ENCODE measurements at places on chromosomes 11 and 22. TPM values are rescaled to one million over a fixed set of nuclear protein-coding genes. Genes with fewer than 3 reads are reported as not detected.

The CARD10 gene
- not detected for total RNA-seq

DNA sequence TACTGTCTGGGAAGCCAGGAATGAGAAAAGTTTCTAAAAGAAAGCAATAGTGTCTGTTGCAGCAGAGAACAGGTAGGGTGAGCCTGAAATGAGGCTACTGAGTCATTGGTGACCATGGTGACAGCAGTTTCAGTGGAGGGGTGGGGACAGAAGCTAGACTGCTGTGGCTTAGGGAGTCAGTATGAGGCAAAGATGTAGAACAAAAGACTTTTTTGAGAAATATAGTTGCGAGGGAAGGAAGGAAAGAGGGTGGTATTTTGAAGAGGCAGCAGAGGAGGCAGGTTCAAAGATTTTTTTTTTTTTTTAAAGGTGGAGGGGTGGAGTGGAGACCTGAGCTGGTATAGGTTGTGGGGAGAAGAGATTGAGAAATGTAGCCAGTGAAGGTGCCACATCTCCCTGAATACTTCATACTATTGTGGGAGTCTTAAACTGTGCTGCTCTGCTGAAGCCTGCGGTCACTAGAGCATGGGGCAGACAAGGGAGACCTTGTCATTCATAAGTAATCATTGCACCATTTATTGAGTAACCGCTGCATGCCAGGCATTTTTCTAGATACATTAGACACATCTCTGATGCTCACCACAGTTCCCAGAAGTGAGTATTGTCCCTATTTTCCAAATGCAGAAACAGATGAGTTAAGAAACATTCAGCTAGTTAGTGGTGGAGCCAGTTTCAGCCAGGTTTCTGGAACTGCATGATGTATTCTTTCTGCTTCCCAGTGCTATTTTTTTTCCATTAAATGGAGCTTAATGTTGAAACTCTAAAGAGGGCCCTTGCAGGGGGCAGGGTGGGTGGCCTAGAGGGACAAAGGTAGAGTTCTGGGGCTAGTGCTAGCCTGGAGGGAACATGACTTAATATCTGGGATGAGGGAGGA is 49.9 kb downstream of the STIM1 start:
- DNase-seq, result peak; percentile 83

The PHOX2A gene
- not detected for total RNA-seq

- no peak for DNase-seq
Measured at GRCh38 chr11:116727990-116728389, 44.8 kb downstream of the BUD13 start.

DNA sequence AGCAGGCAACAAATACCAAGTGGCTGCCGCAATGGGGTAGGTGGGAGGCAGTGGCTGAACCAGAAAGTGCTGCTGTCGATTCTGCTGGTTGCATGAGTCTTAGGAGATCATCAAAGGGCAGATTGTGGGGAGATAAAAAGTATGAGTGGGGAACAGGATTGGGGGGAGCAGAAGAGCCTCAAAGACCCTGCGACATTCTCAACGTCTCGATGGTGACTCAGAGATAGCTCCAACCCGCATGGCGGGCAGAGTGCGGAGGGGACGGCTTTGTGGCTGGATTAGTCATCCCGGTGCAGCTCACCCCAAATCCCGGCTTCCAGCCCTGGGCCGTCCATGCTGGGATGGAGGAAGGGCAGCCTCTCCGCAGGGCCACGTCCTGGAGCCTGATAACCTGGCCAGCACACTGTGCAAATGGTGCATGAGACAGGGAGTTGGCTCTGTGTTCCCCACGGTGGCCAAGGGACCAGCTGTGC is 11.6 kb upstream of the RTN4R start:
- no peak for DNase-seq

DNA sequence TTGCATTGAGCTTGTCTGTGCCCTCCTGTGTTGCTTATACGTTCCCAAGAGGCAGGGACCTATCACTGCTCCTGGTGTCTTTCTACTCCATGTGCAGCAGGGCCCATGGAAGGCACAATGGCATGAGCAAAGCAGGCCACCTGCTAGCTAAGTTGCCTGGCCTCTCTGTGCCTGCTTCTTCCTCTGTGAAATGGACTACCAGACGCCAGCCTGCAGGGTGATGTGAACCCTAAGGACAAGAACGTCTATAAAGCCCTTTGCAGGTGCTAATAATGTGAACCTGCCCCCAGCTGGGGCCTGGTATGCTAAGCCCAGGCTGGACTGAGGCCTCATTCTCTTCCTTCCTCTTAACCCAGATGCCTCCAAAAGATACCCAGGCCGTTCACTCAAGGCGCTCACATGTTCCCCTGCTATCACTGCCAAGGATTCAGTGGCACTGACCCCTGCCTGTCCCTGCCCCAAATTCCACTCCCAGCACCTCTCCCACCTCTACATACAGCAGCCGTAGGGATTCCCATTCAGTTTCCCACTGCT is 4.0 kb downstream of the GUCD1 start:
- DNase-seq, result no peak

DNA sequence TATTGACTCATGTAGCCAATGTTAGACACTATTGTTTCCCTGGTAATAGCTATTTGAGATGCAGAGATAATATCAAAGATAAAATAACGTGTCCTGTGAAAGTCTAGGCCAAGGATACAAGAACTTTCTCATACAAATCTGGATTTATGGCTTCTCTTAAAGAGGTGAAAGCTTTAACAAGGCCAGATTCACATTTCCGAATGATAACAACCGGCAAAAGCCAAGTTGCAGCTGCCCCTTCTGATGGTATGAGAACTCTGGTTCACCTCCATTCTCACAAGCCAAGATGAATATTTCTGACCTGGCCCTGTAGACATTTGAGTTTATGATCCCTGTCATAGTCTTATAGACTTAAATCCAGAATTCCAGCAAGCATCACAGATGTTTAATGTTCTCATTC is 230.4 kb upstream of the ZC3H12C start:
- no peak for DNase-seq

DNA sequence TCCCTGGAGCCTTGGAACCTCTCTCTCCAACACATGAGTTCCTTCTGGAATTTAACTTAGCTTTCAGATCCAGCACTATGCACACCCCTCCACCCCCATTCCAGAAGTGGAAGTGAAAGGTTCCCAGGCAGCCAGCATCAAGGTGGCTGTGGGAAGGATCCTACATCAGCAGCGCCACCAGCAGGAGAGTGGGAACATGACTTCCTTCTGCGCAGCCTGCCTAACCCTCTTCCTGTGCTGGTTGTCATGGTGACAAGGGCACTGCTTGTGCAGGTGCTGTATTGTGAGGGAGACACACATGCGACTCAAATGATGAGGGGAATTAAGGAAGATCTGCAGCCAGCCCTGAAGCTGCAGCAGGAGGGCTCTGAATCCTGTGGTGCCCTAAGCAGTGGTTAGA is 904.5 kb upstream of the API5 start:
- no peak for DNase-seq

The CXCR5 gene
- 18.9 TPM for total RNA-seq

DNA sequence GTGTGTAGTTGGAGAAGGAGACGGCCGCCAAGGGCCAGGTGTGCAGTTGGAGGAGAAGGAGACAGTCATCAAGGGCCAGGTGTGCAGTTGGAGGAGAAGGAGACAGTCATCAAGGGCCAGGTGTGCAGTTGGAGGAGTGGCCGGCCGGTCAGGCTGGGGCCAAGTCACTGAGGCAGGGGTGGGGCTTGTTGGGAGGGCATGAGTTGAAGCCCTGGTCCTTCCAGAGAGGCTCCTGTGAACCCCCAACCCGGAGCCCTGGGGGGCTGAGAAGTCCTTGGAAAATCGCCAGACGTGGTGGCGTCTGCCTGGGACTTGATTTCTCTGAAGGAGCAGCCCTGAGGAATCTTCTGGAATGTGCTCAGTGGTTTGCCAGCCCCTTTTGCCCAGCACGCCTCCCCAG is 1320.5 kb downstream of the BRD1 start:
- no peak for DNase-seq

The MRPL40 gene
- 34.1 TPM for total RNA-seq

DNA sequence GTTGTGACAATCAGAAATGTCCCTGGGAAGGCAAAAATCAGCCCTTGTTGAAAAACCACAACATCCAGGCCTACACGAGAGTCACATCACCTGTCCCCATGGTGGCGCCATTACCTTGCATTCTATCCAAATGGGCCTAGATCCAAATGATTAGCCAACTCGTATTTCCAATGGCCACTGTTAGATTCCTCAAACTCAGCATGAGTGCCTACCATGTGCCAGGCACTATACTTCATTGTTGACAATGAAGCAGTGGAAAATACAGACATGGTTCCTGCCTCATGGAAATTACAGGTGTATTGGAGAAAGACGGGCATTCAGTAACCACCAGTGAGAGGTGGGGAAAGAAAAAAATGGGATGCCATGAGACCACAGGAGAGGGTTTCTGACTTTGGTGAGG is 29.8 kb upstream of the CREB3L1 start:
- DNase-seq, result peak; percentile 65

DNA sequence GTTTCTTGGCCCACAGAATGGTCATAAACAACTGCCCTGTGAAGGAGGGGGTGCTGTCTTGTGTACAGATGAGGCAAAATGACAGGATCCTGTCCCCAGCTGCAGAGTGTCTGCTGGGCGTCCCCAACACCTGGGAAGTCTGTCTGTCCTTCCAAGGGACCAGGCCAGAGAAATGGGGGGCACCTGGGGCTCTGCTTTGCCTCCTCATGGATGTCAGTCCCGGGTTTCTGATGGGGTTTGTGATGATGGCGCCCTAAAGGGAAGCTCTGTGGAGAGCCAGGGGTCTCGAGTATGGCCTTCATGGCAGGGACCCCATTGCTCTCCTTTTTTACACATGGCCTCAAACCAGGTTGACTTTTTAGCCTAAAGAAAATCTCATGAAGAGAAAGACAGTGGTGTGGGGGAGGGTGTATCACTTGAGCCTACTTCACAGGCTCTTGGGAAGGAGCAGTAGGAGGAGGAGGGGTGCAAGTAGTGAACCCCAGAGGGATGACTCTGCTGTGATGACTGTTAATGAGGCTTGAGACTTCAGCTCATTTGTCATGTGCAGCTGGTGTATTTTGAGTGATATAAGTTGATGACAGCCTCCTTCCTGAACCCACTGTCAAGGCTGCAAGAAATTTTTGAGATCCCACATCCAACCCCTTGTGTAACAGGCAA is 40.6 kb upstream of the TUB start:
- no peak for DNase-seq

DNA sequence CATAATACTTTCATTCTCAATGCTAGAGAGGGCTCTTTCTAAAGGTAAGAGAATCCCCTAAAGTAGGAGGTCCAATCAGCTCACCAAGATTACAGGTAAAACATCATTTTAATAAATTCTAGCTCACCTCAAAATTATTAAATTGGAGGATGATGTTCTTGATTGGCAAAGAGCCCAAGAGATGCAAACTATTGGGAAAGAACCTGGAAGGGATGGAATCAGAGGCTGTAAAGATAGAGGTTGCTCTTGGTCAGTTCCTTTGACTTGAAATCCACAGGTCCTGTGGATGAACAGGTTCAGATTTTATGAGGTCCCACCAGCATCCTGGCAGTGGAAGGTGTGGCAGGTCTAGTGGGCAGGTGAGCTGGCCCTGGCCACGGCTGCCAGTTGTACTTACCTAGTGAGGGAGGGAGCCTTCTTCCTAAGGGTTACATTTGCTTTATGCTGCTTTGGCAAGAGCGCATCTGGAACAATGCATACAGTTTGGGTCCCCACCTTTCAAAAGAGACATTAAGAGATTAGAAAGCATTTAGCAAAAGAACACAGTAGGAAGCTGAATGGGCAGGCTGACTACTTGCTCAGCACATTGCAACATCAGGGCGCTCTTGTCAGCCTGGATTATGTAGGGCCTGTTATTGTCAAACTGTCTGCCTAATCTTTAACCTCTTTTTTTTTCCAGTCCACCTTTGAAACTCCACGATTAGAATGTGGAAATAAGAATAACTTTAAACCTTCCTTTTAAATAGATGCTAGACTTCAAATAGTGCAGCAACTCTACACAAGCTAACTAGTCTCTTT is 97.0 kb downstream of the RDX start:
- no peak for DNase-seq

The BIK gene
- total RNA-seq, result 1.9 TPM

DNA sequence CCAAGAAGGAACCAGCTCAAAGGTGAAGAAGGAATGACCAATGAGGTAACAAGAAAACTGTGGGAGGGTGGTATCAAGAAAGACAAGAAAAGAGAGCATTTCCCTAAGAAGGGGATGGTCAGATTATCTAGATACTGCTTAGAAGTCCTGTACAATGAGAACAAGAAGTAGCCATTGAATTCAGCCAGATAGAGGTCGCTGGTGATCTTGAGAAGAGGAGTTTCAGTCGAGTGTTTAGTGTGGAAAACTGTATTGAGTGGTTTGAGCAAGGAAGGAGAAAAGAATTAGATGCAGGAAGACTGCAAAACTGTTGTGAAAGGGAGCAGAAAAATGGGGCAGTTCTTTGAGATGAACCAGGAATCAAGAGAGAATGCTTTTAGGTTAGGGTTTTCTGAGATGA is 74.6 kb upstream of the FAT3 start:
- no peak for DNase-seq

DNA sequence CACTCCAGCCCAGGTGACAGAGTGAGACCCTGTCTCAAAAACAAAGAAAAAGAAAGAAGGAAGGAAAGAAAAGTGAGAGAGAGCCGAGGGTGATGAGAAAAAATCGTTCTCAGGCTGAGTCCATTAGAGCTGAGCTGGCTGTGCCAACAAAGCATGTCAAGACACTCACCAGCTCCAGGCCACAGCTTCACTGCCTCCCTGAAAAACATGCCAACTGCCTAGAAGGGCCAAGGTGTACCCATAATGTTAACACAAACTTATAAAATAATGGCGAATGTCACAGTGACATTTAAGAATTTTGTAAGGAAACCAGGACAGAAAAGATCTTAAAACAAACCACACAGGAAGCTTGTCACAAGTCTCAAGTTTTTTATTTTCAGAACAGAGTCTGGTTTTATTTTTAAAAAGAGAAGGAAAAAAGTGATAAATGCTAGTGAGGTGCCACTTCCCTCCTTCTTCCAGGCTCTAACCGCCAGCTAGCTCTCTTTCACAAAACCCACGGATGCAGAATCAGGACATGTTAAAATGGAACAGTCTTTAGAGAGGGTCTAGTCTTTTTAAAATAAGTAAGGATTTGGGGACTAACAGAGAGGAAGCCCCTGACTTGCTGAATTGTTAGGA is 5.1 kb downstream of the TMEM121B start:
- DNase-seq, result no peak

GRCh38 chr22:33116841-33117547 is 58.8 kb upstream of the SYN3 start:
- peak; percentile 36 for DNase-seq

DNA sequence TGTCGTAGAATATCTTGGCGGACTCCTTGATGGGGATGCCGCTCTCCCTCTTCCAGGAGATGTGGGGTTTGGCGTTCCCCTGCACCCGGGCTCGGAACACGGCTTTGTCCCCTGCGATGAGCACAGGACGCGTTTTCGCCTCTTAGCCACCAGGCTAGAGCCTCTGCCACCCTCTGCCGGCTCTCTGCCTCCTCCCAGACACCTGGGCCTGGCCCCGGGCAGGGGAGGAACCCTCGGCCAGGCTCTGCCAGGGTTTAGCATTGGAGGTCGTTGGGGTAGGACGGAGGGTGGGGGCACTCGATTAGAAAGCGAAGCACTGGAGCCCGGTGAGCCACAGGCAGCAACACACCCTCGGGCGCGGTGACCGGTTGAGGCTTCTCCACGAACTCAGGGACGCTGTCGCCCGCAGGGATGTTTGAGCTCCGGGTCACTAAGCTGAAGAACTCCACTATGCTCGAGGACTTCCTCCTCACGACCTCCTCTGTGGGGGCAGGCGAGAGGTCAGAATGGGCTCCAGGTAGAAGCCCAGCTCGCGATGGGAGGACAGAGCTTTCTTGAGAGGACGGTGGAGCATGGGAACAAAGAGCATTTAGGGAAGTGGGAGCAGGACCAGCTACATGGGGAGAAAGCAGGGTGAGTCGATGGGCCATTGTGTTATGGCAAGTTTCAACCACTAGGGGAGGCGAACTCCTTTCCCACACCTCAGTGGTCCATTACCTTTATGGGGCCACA is 4.3 kb downstream of the IGSF22 start:
- peak; percentile 72 for DNase-seq

Measured in activated CD4-positive, alpha-beta T cell treated with anti-CD3 and anti-CD28 coated beads for 36 hours (primary cell).